ENCODE measurements at places on chromosomes 4 and X. TPM values are rescaled to one million over a fixed set of nuclear protein-coding genes. Genes with fewer than 3 reads are reported as not detected.

- DNase-seq: no peak
Observed at GRCh38 chrX:64395568-64395929, 297 bp upstream of the MTMR8 start.

DNA sequence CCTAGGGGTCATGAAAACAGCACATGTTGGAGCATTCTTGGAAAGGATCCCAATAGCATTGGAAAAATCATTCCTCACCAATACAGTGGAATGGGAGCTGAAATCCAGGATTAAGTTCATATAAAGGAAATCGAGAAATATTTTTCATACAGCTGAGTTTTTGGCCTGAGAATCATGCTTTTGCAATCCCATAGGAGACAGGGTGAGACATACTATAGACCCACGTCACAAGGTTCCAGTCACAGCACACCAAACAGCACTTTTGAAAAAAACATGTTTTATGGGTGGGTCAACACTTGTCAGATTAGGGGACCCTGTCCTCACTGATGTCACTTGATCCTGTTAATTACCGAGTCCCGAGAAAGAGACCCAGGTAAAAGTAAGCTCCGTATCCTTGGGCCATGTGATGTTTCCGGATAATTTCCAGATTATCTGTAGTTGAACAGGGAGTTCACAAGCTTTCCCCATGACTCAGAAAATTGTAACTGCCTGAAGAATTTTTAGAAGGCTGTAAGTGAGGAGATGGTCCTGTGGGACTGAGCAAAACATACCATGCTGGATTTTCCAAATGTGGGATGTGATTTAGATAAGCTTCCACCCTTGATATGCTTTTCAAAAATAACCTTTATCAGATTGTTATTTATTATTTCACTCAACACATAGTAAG is 80.9 kb upstream of the TLR3 start:
- no peak for DNase-seq

The TCP11X2 gene
- total RNA-seq: 2.9 TPM

- DNase-seq: no peak
Observed at GRCh38 chr4:184681916-184682315, 32.4 kb downstream of the PRIMPOL start.

- no peak for DNase-seq
Observed at GRCh38 chrX:44462850-44463249, 79.8 kb downstream of the FUNDC1 start.

The IGSF1 gene
- total RNA-seq: 1.7 TPM

DNA sequence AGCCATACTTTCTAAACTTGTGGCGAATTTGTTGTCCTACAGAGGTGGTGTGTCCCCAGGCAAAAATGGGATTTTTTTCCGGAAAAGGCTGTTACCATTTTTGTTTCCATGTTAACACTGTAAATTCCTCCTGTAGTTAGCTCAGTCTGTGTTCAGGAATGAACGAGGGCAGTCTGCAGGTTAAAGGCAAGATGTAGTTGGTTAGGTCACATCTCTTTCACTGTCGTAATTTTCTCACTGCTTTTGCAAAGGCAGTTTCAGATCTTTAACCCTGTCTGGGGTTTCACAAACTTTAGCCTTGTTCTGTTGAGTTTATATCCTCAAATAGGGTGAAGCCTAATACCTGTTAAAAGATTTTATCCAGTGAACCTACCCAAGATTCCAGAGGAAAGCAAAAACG is 50.5 kb upstream of the PUDP start:
- DNase-seq: no peak

GRCh38 chr4:10741961-10742699 is 57.6 kb upstream of the CLNK start:
- DNase-seq: no peak

Measured in cerebellum (tissue), 4 donors.